ENCODE measurements at places on chromosomes 7 and 10.

GRCh38 chr7:42645906-42646305 lies 266.0 kb downstream of the C7orf25 start:
- DNase-seq = no peak

GRCh38 chr10:49332333-49332732 lies 33.4 kb downstream of the C10orf71 start:
- DNase-seq = no peak

- DNase-seq = no peak
Observed at GRCh38 chr10:123227706-123228105, 73.5 kb downstream of the BUB3 start.

DNA sequence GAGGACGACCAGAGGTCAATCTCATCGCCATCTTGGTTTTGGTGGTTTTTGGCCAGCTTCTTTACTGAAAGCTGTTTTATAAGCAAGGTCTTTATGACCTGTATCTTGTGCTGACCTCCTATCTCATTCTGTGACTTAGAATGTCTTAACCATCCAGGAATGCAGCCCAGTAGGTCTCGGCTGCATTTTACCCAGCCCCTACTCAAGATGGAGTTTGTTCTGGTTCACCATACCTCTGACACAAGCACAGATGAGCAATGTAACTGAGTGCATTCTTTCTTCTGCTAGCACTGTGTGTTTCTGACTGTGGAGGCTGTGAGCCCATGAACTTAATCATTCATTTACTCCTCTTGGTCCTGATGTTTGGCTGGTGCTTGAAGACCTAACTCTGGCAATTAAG lies 794.5 kb upstream of the CELF2 start:
- DNase-seq = no peak
